Panc1 (cell line): ENCODE measurements at places on chromosomes 6 and 20. TPM values are rescaled to one million over a fixed set of nuclear protein-coding genes. Genes with fewer than 3 reads are reported as not detected.
A peak's percentile ranks its signal among the peaks of the same experiment; 100 is the strongest.

GMPR gene
- 3.5 TPM for total RNA-seq

CLDN20 gene
- total RNA-seq = not detected

COL10A1 gene
- not detected for total RNA-seq

KCNQ5 gene
- 9.4 TPM for total RNA-seq

NOTCH4 gene
- total RNA-seq = 2.0 TPM

CRISP1 gene
- total RNA-seq = not detected

RNF217 gene
- total RNA-seq = 37.7 TPM

SYS1 gene
- total RNA-seq = 29.1 TPM

SLC2A10 gene
- total RNA-seq = 1.6 TPM

IL17F gene
- not detected for total RNA-seq

BPIFA1 gene
- not detected for total RNA-seq

GLP1R gene
- not detected for total RNA-seq

CST2 gene
- total RNA-seq = not detected

PTPRK gene
- 61.8 TPM for total RNA-seq

PXDC1 gene
- total RNA-seq = 36.2 TPM

- no peak for DNase-seq
Observed at GRCh38 chr6:52576392-52577021, 353 bp downstream of the TRAM2 start.

- DNase-seq = no peak
Observed at GRCh38 chr6:20565342-20565741, 31.1 kb downstream of the CDKAL1 start.

DNA sequence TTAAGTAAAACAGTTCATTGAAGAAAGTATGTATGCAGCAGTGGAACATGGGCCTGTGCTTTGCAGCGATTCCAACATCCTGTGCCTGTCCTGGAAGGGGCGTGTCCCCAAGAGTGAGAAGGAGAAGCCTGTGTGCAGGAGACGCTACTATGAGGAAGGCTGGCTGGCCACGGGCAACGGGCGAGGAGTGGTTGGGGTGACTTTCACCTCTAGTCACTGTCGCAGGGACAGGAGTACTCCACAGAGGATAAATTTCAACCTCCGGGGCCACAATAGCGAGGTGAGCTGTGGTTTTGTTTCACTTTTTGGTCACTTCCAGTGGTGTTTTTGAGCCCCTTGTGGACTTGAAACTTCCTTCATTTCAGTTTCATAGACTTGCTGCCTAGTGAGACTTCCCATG, 1.7 kb downstream of the TULP4 start:
- DNase-seq = no peak

- no peak for DNase-seq
Observed at GRCh38 chr6:119459207-119459974, 109.8 kb upstream of the MAN1A1 start.

- no peak for DNase-seq
Observed at GRCh38 chr20:7500231-7500663, 440.0 kb downstream of the HAO1 start.

- no peak for DNase-seq
Observed at GRCh38 chr6:120938876-120939472, 395.3 kb downstream of the TBC1D32 start.

DNA sequence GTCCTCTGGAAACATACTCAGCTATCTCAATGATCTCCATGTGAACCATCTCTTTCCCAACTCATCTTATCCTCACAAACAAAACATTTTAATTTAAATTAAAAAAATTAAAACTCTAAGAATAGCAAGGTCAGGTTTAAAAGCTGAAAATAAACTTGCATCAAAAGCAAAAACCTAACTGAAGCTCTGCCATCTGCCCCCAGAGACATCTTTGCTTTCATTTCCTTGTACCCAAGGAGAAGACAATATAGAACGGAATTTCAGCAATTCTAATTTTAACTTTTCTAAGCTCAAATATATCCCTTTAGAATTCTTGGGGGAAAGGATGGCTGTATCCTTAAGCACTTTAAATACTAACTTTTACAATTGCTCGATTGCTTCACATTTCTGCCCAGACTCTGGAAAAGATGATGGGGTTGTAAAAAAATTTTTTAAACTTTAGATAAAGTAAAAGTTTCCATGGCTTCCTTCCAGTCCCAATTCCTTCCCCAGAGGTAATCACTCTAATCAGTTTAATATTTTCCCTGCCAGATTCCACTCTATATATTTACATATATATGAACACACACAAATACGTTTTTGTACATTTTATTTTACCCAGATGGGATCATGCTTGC, 69.2 kb upstream of the SMIM29 start:
- no peak for DNase-seq

DNA sequence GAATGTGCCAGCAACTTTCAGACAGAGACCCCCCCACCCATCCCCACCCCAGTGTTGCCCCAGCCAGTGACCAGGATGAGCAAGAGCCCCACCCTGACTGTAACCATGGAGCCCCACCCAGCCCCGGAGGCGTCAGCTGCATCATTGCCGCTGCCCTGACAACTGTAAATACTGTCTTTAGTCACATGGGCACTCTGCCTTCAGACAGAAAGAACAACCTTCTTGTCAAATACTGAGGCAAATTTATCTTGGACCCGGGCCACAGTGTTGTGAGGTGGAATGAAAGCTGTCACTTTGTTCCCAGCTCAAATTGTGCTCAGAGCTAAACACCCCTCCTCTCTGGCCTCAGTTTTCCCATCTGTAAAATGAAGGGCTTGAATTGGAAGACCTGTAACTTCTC, 23.7 kb downstream of the MOCS3 start:
- no peak for DNase-seq

GRCh38 chr6:112432853-112433252, 85.7 kb downstream of the RFPL4B start:
- no peak for DNase-seq

DNA sequence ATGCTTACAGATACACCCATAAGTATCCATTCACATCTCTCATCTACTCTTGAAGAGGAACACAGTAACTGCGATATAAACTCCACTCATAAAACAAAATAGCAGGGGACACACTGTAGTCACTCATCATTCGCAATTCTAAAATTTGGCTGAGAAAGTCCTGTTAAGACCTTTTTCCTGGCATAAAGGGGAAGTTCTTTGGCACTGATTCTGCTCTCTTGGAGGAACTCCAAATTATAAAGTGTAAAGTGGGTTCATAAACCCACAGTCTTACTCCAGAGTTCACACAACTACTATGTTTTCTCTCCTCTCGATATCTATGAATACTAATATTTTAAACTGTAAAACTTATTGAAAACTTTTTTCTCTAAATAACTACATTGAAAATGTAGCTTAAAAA, 80.6 kb downstream of the ADGB start:
- no peak for DNase-seq

DNA sequence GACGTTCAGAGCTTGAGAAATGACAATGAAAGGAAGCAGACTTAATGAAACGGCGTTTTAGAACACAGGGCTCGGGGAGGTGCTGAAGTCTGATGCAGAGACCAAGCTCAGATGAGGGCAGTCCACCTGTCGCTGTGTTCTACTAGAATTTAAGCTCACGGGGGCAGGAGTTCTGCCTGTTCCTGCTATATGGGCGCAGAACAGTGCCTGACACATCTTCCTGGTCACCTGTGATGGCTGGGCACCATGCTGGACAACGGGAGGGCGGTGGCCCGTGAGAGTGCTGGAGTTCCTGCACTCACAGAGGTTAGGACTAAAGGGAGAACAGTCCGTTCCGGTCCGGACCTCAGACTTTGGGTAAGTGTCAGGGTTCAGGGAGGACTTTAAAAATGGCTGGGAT, 130.6 kb downstream of the ERMARD start:
- no peak for DNase-seq

DNA sequence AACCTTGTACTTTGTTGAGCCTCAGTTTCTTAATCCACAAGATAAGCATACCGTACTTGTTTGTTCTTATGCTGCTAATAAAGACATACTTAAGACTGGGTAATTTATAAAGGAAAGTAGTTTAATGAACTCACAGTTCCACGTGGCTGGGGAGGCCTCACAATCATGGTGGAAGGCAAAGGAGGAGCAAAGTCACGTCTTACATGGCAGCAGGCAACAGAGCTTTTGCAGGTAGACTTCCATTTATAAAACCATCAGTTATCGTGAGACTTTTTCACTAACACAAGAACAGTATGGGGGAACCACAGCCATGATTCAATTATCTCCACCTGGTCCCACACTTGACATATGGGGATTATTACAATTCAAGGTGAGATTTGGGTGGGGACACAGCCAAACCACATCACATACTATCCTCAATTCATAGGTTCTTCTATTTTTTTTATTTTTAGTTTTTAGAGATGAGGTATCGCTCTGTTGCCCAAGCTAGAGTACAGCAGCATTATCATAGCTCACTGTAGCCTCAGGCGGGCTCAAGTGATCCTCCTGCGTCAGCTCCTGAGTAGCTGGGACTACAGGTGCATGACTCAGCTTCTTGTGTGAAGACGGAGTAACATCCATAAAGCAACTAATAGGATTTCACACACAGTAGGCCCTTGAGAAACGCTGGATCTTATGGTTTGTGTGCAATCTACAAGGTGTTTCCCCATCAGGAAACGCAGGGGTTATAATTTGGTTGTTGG, 76.7 kb upstream of the IYD start:
- no peak for DNase-seq

DNA sequence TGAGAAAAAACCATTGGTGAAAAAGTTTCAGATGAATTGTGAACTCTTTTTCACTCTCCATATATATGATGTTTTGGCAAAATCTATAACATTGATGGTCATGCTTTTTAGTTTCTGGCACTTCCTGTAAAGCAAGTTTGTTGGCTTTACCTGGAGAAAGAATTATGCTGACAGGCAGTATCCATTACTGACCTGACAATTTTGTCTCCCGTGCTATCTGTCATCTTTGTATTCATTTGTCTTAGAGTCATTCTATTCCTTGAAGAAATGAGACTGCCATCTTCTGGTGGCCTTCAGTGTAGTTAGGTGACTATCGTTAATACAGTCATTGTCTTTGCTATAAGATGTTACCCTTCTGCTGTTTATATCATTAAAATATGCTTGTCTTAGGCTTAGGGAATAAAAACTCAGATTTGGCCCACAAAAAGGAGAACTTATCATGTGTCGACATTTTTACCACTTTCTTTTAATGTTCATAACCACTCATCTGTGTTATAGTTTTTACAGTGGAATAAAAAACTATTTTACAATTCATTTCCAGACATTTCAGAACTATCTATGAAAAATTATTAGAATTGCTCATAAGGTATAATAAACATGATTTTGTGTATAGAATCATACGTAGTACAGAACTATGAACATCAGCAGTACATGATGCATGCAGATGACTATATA, 707.0 kb downstream of the EPM2A start:
- peak; percentile 48 for DNase-seq

GRCh38 chr20:13546497-13547131, 92.1 kb downstream of the TASP1 start:
- peak; percentile 52 for DNase-seq

- no peak for DNase-seq
Observed at GRCh38 chr6:43707269-43707668, 19.7 kb upstream of the MRPS18A start.

- DNase-seq = no peak
Observed at GRCh38 chr6:151701911-151702562, 105.4 kb upstream of the ESR1 start.

- DNase-seq = no peak
Observed at GRCh38 chr20:3209257-3209945, at the start of gene ITPA. Gene ITPA (plus strand): TSS chr20:3209498. CDS start chr20:3209552, 54 bp downstream.

DNA sequence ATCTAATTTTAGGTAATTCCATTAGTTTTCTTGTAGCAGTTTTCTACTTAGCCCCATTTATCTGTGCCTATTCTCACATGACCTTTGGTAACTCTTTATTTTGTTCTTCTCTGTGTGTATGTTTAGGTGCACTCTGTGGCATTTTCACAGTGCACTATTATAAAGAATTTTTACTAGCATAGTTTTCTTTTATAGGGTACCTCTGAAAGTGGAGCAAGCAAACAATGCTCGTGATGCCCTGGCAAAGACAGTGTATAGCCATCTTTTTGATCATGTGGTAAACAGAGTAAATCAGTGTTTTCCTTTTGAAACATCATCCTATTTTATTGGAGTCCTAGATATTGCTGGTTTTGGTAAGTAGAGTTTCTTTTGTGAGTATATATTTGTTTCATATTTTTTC, 107.9 kb downstream of the MYO6 start:
- no peak for DNase-seq

GRCh38 chr20:18504479-18505060, 3.2 kb upstream of the SEC23B start:
- no peak for DNase-seq

- DNase-seq = no peak
Observed at GRCh38 chr20:24095756-24096155, 107.2 kb upstream of the GGTLC1 start.

- no peak for DNase-seq
Observed at GRCh38 chr20:36642136-36642535, 3.9 kb downstream of the SLA2 start.

GRCh38 chr20:52744441-52744840, 227.7 kb upstream of the TSHZ2 start:
- DNase-seq = no peak

DNA sequence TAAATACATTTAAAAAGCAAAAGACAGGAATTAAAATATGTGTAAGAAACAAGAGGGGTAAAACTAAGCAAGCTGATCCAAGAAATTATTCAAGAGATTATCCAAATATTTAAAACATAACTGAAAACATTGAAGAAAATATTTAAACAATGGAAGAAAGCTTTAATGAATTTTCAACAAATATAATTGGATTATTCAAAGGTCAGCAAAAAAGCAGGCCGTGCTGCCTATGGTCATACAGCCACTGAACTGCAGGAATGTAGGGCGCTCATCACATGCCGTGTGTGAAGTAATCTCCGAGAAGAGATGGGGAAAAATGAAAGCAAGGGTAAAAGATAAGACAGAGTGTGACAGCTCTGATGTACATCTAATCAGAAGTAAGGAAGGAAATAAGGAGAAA, 1195.4 kb upstream of the EYS start:
- DNase-seq = no peak

GRCh38 chr6:116557893-116558292, 4.3 kb downstream of the CALHM4 start:
- DNase-seq = peak; percentile 51

DNA sequence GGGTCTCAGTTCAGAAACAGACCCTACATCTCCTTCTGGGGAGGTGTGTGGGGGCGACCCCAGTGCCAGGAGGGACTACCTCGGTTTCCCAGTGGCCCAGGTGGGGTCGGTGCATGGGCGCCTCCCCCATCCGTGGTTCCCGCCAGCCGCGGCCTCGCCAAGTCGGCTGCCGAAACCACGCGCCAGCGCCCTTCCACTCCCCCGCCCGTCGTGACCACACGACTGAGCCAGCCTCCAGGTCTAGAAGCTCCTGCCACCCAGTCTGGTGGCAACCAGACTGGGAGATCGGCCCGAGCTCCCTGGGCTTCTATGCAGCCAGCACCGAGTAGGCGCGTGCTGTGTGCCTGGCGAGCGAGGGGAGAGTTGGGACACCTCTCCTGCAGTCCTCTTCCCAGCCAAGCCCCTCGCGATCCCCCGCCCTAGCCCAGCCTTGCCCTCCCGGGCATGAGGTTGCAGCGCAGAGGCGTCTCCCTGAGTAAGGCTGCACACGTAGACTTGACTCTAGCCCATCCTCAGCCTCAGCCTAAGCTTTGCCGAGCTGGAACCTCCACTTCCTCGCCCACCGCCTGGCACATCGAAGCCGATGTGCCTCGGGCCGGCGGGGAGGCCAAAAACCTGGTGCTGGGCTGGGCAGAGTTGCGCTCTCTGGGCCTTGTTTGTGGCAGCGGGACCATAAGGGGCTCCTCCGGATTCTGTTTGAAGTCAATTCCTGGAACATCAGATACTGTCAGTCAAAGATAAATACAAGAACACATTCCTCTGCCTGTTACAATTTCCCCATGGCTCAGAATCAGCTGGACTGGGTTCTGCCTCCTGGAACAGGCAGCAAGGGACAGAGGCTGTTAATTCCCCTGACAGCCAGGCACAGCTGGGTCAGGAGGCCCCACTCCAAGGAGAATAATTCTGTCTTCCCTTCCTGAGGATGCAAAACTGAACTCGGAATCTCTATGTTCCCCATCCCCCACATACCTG, 1.5 kb upstream of the CPNE5 start:
- no peak for DNase-seq
